Astrocyte of the cerebellum (primary cell): ENCODE measurements at places on chromosomes 12 and 14.

DNA sequence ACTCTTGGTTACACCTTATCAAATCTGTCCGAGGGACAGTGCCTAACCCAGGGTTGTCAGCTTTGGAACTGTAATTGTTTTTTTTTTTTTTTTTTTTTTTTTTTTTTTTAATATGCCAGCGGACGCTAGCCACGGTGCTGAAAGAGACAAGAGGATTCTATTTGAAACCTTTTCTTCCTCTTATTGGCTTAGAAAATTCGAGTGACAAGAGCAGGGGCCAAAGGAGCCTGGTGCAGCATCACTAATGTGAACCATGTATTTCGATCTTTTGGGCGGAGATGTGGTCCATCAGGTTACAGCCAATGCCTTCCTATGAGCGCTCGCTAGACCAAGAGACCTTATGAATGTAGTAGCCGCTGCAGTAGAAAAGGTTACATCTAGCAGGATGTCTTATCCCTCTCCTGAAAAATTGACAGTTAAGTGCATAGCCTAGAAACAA lies 922 bp downstream of the PTPRR start:
- no peak for DNase-seq

- DNase-seq: no peak
Measured at GRCh38 chr12:103546959-103547358, 40.1 kb upstream of the STAB2 start.

DNA sequence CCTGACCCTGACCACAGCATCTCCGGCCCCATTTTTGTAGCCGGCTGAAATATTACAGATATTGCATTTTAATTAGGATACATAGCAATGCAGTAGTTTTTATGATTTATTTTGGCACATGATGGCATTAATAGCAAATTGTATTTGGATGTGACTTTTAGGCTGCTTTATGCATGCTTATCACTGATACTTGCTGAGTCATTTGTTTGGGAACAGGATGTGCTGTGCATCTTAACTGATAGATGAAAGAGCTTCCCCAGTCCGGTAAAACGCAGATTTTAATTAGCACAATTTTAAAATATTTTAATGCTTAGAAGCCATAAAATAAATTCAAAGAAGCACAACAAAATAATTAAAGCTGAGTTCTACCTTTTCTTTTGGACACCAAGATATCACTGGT lies 90.7 kb downstream of the OTOGL start:
- no peak for DNase-seq

- DNase-seq: no peak
Measured at GRCh38 chr12:10354071-10354470, 35.8 kb downstream of the KLRK1 start.

DNA sequence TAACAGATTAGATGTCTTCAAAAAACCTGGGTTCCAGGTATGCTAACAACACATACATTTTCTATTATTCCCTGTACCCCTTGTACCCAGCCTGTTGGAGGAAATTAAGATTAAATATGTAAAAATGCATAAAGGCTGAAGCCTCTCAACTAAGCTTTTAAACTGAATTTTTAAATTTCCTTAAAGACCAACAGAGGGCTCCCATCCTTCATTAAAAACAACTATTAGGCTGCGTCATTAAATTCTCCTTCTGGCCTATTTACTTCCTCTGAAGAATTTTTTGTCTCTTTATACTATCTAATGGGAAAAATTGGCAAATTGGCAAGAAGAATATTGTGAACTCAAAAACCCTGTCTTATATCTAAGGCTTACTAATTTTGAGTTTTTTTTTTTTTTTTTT lies 21.8 kb downstream of the SENP1 start:
- DNase-seq: peak; percentile 9

DNA sequence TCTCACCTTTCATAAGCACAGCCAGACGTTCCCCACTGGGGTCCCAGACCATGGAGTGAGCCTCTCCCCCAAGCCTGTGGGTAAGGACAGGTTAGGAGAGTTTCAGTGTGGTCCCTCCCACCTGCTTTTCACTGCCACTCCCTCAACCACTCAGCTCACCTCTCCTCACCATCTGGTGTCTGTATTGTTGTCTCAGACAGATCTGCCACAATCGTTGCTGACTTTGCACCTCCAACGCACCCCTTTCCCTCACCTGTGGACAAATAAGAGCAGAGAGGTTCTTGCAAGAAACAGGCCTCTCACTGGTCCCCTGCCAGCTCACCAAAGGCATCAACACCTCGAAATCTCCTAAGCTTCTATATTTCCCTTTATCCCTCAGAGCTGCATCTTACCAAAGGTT lies 8.8 kb downstream of the MYG1 start:
- no peak for DNase-seq

GRCh38 chr12:64387197-64387816 lies 3.3 kb downstream of the C12orf56 start:
- DNase-seq: no peak
